GM23248 (cell line): ENCODE measurements at places on chromosomes 4 and X. TPM values are rescaled to one million over a fixed set of nuclear protein-coding genes. Genes with fewer than 3 reads are reported as not detected.
A peak's percentile ranks its signal among the peaks of the same experiment; 100 is the strongest.

- no peaks in the 10 kb centered on the region for H3K36me3 ChIP-seq
- peak; percentile 22 for DNase-seq
- no peak overlapping the region for H3K27ac ChIP-seq
- H3K4me3 ChIP-seq: no peak overlapping the region
- peaks cover 41% of the 10 kb centered on the region; the same call in 1 of the 2 replicates for H3K27me3 ChIP-seq
These were observed 70.8 kb downstream of the ADRA2C start for GRCh38 chr4:3836756-3837601.

DNA sequence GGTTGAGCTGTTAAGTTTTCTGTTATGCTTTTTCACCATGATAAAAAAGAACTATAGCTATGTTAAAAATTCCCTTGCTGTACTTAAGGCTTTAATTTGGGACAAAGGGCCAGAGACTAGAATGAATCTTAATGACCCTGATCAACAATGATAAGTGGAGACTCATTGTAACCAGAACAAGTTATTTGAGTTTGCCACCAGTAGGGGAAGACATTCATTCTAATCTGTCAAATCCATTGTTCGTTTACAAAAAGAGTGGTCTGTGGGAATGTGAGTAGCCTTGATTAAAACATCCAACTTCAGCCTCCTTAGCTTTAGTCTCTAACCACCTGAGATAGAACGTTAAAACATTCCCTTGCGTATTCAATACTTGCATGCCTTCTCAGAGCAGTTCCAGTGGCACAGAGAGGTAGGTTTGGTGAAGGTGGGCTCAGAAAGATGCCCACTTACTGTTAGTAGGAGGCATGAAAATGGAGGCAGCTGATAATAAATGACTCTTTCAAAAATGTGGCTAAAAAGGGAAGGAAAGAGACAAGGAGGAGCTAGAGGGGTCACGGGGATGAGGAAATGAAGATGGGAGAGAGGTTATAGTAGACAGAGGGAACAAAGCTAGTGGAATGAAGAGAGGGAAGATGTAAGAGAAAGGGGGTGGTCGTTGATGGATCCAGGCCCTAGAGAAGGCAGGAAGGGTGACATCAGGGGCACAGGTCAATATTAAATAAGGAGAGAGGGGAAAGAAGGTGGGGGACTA, 66.2 kb downstream of the EGF start:
- DNase-seq: no peak
- H3K27me3 ChIP-seq: no peaks in the 10 kb centered on the region
- peaks cover 17% of the 10 kb centered on the region for H3K4me1 ChIP-seq

GRCh38 chr4:6343939-6344408, 74.3 kb downstream of the WFS1 start:
- H3K27ac ChIP-seq: peak overlapping the region; percentile 41; the same call in 1 of the 2 replicates
- H3K36me3 ChIP-seq: no peaks in the 10 kb centered on the region
- H3K4me1 ChIP-seq: peaks cover 7% of the 10 kb centered on the region; the same call in 1 of the 2 replicates
- DNase-seq: peak; percentile 83
- no peaks in the 10 kb centered on the region; the same call in none of the 2 replicates for H3K27me3 ChIP-seq

DNA sequence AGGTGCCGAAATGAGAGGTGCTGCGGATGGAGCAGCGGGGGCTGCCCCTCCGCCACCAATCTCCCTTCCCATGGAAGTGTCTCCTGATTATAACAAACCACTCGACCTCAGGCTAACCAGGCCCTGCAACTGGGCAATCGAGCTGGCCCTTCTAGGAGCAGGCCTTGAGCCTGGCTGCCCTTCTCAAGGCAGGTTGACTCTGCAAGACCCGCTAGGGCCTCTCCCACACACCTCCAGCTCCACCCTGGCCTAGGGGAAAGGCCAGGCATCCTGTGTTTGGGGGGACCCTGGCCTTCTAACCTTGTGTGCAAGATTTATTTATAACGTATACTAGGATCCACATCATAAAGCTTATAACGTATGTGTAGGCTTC, 3.7 kb upstream of the BCOR start:
- DNase-seq: no peak
- H3K4me3 ChIP-seq: no peak overlapping the region
- H3K4me1 ChIP-seq: peaks cover 4% of the 10 kb centered on the region; the same call in 1 of the 2 replicates
- H3K27me3 ChIP-seq: no peaks in the 10 kb centered on the region
- H3K36me3 ChIP-seq: no peaks in the 10 kb centered on the region

GRCh38 chr4:168639914-168640313, 143.1 kb downstream of the PALLD start:
- no peaks in the 10 kb centered on the region for H3K27me3 ChIP-seq
- H3K36me3 ChIP-seq: no peaks in the 10 kb centered on the region
- H3K4me1 ChIP-seq: peaks cover 42% of the 10 kb centered on the region
- DNase-seq: no peak
- H3K4me3 ChIP-seq: no peak overlapping the region

GRCh38 chrX:107940095-107940494, 42.1 kb downstream of the TEX13B start:
- no peak for DNase-seq
- no peak overlapping the region for H3K4me3 ChIP-seq
- H3K36me3 ChIP-seq: no peaks in the 10 kb centered on the region

DNA sequence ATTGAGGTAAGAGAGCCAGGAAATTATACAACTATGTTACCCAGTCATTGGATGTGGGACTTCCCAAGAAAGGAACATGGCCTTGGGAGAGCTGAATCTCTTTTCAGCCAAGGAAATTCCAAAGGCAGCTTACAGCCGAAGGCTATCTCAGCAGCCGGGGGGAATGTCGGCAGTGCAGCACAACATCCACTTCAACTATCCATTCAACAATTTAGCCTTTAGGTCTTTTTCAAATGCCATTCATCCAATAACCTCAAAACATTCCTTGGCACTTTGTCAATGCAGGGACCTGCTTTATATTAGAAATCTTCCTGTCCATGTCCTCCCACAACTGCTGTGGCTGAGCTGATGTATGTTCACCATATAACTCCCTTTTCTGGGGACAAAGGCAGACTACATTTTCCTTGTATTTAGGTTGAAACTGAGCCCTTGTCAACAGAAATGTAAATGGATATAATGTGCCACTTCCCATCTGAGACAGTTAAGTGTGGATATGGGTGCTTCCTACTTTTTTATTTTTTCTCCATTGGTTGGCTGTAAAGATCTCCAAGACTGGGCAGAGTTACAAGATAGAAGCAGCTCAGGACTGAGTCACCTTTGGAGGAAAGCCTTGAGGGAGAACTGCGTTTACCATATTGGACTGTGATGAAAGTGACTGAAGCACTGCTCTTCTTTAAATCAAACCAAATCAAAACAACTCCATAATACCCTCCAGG, 94.8 kb downstream of the GPRIN3 start:
- no peak overlapping the region for H3K4me3 ChIP-seq
- peak; percentile 59 for DNase-seq
- H3K27me3 ChIP-seq: peaks cover 11% of the 10 kb centered on the region; the same call in 1 of the 2 replicates
- H3K4me1 ChIP-seq: no peaks in the 10 kb centered on the region
- H3K36me3 ChIP-seq: no peaks in the 10 kb centered on the region

DNA sequence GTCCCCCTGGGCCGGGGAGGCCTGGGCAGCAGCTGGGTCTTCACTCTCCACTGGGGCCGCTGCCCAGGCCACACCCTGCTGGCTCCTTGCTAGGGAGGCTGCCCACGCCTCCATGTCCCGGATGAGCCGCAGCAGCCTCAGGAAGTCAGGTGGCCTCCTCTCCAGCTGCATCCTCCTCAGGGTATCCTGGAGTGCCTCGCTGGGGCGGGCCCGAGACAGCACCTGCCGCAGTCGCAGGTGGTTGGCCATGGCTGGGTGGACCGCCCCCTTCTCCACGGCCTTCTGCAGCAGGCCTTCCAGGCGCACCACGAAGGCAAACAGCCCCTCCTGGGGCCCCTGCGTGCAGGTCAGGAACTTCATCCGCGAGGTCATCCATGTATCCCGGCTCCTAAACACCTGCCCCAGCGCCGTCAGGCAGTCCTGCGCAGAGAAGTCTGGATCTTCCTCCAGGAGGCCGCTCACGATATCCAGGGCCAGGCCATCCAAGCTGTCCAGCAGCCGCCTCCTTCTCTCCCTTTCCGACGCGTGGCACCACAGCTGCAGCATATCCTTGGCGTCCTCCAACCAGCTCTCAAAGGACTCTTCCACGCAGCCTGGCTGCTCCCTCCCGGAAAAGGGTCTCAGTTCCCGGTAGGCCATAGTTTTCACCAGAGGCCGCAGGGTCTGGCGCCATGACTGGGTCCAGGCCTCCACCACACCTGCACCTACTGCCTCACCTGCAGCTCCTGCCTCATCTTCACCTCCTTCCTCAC, 2.1 kb downstream of the PNMA6F start:
- H3K4me1 ChIP-seq: no peaks in the 10 kb centered on the region
- no peaks in the 10 kb centered on the region for H3K36me3 ChIP-seq
- H3K4me3 ChIP-seq: no peak overlapping the region
- no peak for DNase-seq
- no peaks in the 10 kb centered on the region for H3K27me3 ChIP-seq
- H3K27ac ChIP-seq: no peak overlapping the region

- H3K4me1 ChIP-seq: peaks cover 25% of the 10 kb centered on the region
- peak overlapping the region; percentile 49 for H3K4me3 ChIP-seq
- H3K27me3 ChIP-seq: no peaks in the 10 kb centered on the region
- no peaks in the 10 kb centered on the region for H3K36me3 ChIP-seq
These were observed 94.6 kb upstream of the RPS6KA3 start for GRCh38 chrX:20361081-20361889.

GRCh38 chr4:123619895-123620294, 223.3 kb downstream of the SPRY1 start:
- no peak overlapping the region for H3K4me3 ChIP-seq
- H3K27me3 ChIP-seq: no peaks in the 10 kb centered on the region
- H3K4me1 ChIP-seq: no peaks in the 10 kb centered on the region
- no peak overlapping the region for H3K27ac ChIP-seq
- DNase-seq: no peak

GRCh38 chr4:182766857-182767250, 150.3 kb downstream of the DCTD start:
- no peaks in the 10 kb centered on the region for H3K27me3 ChIP-seq
- no peaks in the 10 kb centered on the region for H3K4me1 ChIP-seq
- no peak overlapping the region for H3K27ac ChIP-seq
- H3K36me3 ChIP-seq: no peaks in the 10 kb centered on the region
- DNase-seq: no peak

GRCh38 chrX:41827886-41828285, 95.5 kb downstream of the CASK start:
- DNase-seq: peak; percentile 6
- no peaks in the 10 kb centered on the region for H3K27me3 ChIP-seq
- no peaks in the 10 kb centered on the region for H3K36me3 ChIP-seq
- H3K4me1 ChIP-seq: peaks cover 37% of the 10 kb centered on the region
- H3K4me3 ChIP-seq: no peak overlapping the region
- no peak overlapping the region for H3K27ac ChIP-seq

GRCh38 chrX:103372886-103373285, 3.5 kb upstream of the BEX3 start:
- peak overlapping the region; percentile 81; the same call in 1 of the 2 replicates for H3K27ac ChIP-seq
- no peaks in the 10 kb centered on the region for H3K27me3 ChIP-seq
- no peak for DNase-seq
- H3K36me3 ChIP-seq: no peaks in the 10 kb centered on the region
- H3K4me3 ChIP-seq: no peak overlapping the region
- H3K4me1 ChIP-seq: peaks cover 21% of the 10 kb centered on the region

GRCh38 chrX:9604111-9604907, 139.5 kb downstream of the TBL1X start:
- no peak overlapping the region for H3K4me3 ChIP-seq
- H3K27ac ChIP-seq: no peak overlapping the region
- no peaks in the 10 kb centered on the region for H3K27me3 ChIP-seq
- no peaks in the 10 kb centered on the region for H3K4me1 ChIP-seq

DNA sequence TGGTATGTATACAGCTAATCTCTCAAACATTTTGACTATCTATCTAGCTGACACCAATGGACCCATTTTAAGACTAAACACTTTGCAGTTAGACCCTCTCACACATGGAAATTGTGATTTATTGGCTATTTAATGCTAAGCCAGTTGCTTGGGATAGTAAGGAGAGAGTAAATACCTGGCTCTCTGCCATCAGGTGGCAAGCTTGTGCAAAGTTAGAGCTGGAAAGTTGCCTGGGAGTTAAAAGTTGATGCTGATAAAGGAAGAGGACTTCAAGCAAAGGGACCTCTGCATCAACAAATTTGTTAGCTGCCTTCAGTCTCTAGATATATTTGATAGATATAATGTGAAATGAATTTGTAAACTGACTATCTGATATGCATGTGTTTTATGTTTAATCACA, 61.1 kb downstream of the PACRGL start:
- H3K27ac ChIP-seq: no peak overlapping the region
- no peaks in the 10 kb centered on the region for H3K4me1 ChIP-seq
- H3K36me3 ChIP-seq: no peaks in the 10 kb centered on the region
- H3K4me3 ChIP-seq: no peak overlapping the region

DNA sequence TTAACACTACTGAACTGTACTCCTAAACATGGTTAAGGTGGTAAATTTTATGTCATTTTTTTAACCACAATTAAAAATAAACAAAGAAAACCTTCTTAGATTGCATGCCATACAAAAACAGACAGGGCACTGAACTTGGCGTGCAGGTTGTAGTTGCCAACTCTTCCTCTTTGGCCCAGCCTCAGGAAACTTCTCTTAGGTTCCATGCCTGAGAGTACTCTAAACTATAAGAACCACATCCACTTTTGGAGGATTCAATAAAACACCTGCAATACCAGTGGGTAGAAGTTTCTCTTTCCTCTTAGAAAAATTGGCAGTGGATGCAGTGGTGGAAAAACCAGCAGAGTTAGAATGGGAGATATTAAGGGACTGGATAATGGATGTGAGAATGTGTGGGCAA, 103.4 kb downstream of the LUZP4 start:
- no peak overlapping the region for H3K27ac ChIP-seq
- no peak for DNase-seq
- H3K36me3 ChIP-seq: no peaks in the 10 kb centered on the region
- H3K4me3 ChIP-seq: no peak overlapping the region
- no peaks in the 10 kb centered on the region; the same call in 1 of the 2 replicates for H3K4me1 ChIP-seq

- no peaks in the 10 kb centered on the region for H3K27me3 ChIP-seq
- no peak overlapping the region for H3K4me3 ChIP-seq
- H3K36me3 ChIP-seq: peaks cover 3% of the 10 kb centered on the region; the same call in 1 of the 2 replicates
- no peak for DNase-seq
- H3K27ac ChIP-seq: no peak overlapping the region
- H3K4me1 ChIP-seq: no peaks in the 10 kb centered on the region
These were observed 155.5 kb downstream of the INPP4B start for GRCh38 chr4:142690406-142691163.

- DNase-seq: no peak
- no peak overlapping the region for H3K27ac ChIP-seq
- H3K36me3 ChIP-seq: no peaks in the 10 kb centered on the region
- H3K4me3 ChIP-seq: no peak overlapping the region
- no peaks in the 10 kb centered on the region for H3K4me1 ChIP-seq
These were observed 11.8 kb downstream of the AASDH start for GRCh38 chr4:56375458-56375857.

GRCh38 chr4:111641813-111642579, 503.3 kb upstream of the FAM241A start:
- H3K4me1 ChIP-seq: peaks cover 31% of the 10 kb centered on the region
- no peak overlapping the region for H3K27ac ChIP-seq
- H3K4me3 ChIP-seq: no peak overlapping the region
- no peaks in the 10 kb centered on the region for H3K27me3 ChIP-seq
- peak; percentile 95 for DNase-seq

The SEPSECS gene
- 4.3 and 4.9 TPM in 2 replicates for polyA plus RNA-seq

The SMPX gene
- not detected in 2 replicates for polyA plus RNA-seq

The GATA1 gene
- polyA plus RNA-seq: not detected in 2 replicates

The SYNPO2 gene
- 3.1 and 3.2 TPM in 2 replicates for polyA plus RNA-seq

The XKRX gene
- not detected in 2 replicates for polyA plus RNA-seq

The C4orf54 gene
- polyA plus RNA-seq: not detected in 2 replicates

The UGT8 gene
- polyA plus RNA-seq: not detected in 2 replicates

The PPP4R3C gene
- polyA plus RNA-seq: not detected in 2 replicates
